ENCODE measurements at places on chromosomes 2 and 18.
A peak's percentile ranks its signal among the peaks of the same experiment; 100 is the strongest.

DNA sequence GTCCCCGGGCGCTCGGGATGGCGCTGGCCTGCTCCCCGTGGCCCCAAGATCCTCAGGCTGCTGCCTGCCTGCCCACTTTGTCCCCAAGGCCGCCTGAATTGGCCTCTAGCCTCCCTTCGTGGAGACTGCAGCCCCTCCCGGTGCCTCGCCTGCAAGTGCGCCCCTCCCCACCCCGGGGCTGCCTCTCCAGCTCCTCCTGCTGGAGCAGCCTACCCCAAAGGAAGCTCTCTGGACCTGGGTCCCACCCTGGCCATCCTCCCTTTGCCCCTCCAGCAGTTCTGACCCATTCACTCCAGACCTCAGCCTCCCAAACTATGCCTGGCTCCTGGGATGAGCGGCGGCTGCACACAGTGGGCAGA, 6.2 kb downstream of the ESPNL start:
- no peak for DNase-seq

DNA sequence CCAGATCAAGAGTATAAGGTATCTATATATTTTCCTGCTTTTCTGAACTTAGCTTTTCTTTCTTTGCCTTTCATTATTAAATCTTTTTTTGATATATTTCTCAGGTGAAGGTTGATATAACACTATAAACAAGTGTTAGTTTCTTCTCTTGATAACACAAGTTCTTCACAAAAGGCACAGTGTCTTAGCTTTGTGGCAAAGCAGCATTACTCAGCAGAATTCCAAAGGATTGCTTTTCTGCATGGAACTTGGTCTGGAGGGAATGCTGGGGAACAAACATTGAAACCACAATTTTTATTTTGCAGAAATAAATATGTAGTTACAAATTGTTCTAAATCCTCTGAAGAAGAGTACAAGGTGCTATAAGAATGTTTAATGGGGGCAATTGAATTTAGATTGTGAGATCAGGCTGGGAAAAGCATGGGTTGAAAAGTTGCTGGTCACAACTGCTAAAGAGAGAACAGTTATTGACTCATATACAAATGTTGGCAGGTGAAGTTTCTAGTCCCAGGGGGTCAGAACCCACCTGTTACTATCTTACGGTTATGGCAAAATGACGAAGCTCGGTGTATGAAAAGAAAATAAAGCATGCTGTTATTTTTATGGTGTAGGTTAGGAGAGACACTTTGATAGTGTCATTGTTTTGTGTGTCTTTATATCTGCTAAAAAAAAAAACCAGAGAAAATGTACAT, 68.2 kb downstream of the UBR3 start:
- no peak for DNase-seq

DNA sequence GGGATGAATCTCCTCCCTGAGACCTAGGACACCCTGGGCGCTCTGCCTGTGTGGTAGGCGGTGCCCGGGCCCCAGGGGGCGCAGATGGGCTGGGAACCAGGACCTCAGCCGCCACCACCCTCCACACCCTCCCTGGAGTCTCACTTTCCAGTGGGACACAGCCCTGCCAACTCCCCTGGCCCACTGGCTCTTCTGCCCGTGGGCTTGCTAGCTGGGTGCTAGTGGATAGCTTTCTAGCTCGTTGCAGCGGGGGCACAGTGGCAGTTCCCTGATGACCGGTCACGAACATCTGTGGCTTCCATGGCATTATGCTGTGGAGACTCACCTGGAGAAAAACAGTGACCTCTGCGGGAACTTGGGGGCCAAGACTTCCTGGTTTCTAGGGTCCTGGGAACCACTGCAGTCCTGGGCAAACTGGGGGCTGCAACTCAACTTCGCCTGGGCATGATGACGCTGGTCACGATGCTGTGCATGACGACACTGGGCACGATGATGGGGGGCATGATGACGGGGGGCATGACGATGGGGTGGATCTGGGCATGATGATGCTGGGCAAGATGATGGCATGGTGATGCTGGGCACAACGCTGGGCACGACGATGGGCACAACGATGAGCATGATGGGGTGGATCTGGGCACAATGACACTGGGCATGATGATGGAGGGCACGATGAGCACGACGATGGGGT, 31.0 kb upstream of the ALLC start:
- DNase-seq = no peak

DNA sequence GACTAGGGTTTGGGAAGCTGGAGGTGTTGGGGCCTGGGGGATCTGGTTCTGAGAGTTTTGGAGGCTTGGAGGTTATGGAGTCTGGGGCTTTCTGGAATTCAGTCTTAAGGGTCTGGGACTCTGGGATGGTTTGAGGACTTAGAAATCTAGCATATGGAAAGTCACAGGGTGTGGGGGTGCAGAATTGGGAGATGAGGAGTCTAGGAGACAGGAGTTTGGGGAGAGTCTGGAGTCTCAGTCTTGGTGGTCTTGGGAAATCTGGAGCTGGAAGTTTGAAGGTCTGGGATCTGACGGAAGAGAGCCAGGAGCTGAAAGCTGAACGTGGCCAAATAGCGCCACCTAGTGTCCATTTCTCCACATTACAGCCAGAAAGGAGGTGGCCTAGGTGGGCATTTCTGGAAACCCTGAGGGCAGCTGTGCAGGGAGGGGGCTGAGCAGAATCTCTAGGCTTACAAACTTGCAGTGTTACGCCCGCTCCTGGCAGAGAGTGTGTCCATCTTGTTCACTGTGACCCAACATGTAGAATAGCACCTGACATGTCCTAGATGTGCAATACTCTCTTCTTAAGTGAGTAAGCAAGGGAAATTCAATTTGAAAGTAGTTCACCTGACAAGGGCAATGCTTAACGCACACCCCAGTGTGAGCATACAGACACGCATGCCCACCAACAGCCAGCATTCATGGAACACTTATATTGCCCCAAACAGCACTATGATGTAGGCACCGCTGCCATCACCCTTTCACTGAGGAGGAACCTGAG, 204.8 kb downstream of the TFCP2L1 start:
- peak; percentile 11 for DNase-seq

DNA sequence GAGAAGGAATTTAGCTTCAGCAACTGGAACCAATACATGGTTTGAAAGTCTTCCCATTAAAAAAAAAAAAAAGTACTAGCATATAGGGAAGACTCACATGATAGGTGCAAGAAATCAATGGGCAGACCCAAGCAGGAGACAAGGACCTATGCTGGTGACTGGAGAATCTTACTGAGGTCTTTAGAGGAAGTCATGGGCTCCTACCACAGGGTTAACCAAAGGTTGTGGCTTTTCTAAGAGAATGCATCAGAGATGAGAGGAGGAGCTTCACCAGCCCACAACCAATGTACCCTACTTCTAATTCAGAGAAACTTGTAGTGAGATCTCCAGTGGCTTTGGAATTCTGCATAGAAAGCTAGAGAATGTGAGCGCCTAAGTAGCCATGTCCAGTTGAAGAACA, 207.4 kb downstream of the NCKAP5 start:
- no peak for DNase-seq

GRCh38 chr2:232744963-232745362, 31.4 kb downstream of the KCNJ13 start:
- no peak for DNase-seq

DNA sequence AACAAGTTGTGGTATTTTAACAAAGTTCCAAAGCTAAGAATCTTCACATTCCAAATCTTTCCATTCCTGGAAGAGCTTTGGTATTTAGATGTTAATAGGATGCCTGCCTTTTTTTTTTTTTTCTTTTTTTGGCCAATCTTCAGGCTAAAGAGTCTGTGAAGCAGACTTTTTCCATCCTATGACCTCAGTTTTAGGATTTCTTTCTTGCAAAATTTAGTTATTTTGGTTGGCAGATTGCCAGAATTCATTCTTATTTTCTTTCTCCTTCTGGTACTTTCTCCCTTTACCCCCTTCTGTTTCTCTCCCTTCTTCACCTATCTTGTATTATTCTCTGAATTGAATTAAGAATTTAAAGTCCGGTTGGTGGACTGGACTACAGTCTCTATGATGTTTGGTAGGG, 217.8 kb upstream of the REV1 start:
- DNase-seq = no peak

DNA sequence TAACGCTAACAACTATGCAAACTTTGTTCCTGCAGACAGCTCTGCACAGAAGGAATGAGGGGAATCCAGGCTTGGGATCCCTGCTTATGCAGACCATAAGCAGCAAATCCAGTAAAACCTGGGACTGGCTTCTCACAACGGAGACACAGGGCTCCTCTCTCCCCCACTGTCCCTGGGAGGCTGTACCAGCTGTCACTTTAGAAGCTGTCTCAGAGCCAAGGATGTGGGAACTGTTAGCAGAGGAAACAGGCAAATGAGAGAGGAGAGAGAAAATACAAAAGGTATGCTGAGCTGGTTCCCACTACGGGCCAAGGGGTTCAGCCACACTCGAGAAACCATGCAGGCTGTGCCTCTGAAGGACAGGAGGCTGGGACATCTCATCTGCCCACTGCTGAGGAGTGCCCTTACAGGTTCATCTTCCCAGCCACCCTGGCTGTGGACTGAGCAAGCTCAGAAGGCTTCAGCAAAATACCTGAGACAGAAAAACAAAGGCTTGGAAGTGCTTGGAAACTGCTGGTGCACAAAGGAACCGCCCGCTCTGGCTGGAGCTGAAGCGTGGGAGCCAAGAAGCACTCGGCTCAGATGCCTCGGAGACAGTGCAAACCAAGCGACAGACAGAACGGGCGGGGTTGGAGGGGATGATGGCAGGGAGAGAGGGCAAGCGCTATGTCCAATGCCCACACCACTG, 72.5 kb downstream of the FAM210A start:
- DNase-seq = no peak

GRCh38 chr2:225994748-225995405, 595.4 kb downstream of the NYAP2 start:
- DNase-seq = no peak

DNA sequence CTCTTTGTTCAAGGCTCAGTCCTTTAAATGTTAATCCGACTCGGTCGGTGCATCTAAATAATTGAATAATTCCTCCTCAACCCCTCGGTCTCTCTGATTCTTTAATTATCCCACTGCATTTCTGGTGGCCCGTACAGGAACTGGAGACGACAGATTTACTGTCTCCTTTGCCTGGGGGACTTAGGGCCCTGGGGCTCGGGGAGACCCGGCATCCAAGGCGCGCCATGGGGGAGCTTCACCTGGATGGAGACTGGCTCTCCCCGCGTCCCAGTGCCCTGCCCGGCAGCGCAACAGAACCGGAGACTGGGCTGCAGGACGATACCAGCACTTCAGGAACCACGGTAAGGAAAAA, 47.7 kb upstream of the SELENOI start:
- DNase-seq = no peak

DNA sequence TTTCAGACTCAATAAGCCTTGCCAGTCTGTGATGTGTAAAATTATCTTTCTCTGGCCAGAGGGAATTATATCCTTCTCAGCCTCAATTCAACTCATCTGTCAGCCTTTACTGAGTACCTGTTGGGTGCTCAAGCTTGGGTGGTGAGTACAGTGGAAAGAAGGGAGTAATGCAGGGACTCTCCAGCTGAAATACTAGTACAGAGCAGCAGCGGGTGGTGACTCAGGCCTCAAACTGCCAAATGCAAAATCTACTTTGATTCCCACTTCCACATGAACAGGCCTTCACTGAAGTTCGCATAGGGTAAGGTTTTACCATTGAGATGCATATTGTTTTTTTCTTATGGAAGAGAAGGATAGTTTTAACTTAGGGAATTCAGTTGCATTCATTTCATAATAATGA, 326.8 kb downstream of the LRRTM1 start:
- no peak for DNase-seq

- no peak for DNase-seq
Measured at GRCh38 chr2:24875272-24875671, 44.8 kb downstream of the ADCY3 start.

GRCh38 chr2:240791821-240792628, 28.0 kb downstream of the KIF1A start:
- no peak for DNase-seq

DNA sequence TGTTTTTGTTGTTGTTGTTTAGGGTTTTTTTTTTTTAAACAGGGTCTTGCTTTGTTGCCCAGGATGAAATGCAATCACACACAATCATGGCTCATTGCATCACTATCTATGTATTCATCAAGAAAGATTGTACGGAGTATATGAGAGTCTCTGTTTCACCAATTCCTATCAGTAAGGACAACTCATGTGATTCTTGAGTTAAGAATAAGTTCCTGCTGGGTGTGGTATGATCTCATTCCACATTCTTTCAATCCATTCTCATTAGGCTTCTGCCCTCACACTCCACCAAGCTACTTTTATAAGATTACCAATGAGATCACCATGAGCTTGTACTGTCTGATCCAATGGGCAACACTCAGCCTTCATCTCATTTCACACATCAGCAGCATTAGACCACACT, 9.1 kb upstream of the AP1S3 start:
- no peak for DNase-seq

DNA sequence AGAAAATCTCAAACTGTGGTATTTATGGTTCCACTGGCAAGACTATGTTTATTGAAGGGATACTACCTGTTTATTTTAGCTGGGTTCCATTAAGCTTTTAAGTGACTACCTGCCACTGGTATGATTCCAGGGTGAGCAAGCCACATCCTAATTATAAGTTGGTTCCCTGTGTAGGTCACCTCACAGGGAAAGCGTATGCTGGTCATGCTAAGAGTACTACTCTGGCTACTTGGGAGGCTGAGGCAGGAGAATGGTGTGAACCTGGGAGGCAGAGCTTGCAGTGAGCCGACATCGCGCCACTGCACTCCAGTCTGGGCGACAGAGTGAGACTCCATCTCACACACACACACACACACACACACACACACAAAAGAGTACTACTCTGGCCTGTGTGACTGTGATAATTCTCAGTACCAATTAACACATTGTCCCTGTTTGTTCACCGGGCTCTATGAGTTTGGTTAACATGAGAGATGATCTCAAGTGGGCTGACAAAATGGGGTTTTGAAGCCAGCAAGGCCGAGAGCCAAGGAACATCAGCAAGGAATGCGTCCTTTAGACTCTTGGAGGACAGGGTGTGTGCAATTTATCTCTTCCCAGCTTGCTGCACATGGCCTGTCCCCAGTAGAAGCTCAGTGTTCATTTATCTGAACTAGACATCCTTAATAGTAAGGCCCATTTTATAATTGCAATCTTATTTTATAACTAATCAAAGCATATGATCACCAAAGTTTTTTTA, 15.2 kb upstream of the ITSN2 start:
- no peak for DNase-seq

DNA sequence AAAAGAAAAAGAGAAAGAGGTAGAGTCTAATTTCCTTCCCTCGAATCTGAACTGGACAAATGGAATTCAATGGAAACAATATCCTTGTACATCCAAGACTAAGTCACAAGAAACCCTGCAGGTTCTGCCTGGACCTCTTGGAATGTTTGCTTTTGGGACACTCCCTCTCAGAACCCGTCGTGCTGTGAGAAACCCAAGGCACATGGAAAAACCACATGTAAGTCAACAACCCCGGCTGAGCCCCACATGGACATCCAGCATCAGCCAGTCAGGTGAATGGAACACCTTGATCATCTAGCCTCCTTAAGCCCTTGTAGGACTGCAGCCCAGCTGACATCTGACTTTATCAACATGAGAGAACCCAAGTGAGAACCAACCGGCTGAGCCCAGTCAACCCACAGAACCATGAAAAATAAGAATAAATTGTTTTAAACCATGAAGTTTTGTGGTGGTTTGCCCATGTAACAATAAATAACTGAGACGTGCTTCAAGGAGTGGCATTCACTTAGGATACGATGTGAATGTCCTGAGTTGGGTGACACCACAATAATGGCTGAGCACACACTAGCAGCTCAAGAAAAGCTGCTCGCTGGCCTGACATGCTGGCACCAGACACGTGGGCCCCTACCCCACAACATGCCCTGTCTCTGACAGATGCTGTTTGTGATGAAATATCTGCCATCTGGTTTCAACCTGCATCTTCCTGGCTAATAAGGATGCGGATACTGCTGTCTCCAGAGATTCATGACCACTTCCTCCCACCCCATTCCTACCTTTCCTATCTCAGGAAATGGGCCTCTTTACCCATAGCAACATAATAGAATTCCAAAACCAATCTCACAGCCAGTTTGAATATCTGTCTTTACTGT, 28.8 kb downstream of the PKDCC start:
- DNase-seq = no peak

All from activated T-helper 1 cell treated with anti-CD3 and anti-CD28 coated beads, Interleukin-12 subunit alpha, Interleukin-12 subunit beta, Interleukin-2, Interleukin-4 antibody, amounts not matched to agents 30 ng/mL and 10 ng/mL and 1 ng/mL, durations not matched to agents 14 hours and 24 hours and 36 hours (primary cell).